ENCODE measurements at places on chromosomes 7 and 10. TPM values are rescaled to one million over a fixed set of nuclear protein-coding genes. Genes with fewer than 3 reads are reported as not detected.

GRCh38 chr7:106459397-106460072 is 174.8 kb upstream of the NAMPT start:
- no peak for DNase-seq

Gene PRLHR
- not detected for total RNA-seq

GRCh38 chr7:44105832-44106231 is 1.7 kb downstream of the AEBP1 start:
- no peak for DNase-seq

Gene CRYGN
- total RNA-seq, result not detected

DNA sequence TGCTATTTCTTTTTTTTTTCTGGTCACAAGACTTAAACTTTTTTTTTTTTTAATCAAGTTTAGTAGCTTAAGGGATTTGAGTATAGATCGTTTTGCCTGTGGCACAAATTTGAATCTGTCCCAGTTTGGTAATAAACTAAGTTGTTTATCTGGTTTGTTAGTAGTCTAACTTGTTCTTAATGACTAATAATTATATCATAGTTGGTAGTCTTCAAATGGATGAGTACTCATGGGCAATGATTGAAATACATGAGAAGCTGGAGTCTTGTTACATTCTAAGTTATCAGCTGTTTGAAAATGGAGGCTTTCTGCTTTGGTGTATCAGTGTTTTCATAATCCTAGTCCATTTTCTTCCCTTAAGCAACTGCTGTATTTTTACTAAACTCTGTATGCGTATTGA is 12.3 kb downstream of the BTAF1 start:
- no peak for DNase-seq

DNA sequence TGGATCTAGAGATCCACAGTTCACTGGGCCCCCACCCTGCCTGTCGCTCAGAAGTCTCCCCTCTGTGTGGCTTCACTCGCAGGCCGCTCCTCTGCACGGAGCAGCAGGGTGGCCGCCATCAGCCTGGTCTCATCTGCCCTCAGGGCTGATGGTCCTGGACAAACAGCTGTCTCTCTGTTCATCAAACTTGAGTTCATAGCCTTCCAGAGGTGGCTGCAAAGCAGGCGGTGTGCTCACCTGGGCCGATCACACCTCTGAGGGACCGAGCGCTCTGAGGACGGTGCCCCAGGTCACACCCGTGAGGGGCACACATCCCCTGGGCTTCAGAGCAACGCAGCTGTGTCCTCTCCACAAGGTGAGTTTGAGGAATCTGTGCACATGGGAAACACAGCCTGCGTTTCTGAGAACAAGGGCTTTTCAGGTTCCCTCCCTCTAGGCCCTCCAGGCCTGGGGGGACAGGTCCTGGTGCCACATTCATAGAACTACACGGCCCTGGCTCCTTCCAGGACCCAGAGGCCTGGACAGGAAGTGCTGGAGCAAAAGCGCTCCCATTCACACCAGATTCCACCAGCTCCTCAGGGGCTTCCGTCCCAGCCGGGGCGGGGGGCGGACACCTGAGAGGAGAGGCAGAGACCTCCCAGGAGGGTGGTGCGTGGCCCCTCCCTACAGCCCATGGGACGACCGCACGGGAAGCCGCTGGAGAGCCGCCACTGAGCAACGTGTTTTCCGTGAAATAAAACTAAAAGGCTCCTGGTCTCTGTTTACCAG is 31.2 kb upstream of the FAM20C start:
- DNase-seq, result no peak

Gene CYP2E1
- total RNA-seq, result 0.99 TPM

DNA sequence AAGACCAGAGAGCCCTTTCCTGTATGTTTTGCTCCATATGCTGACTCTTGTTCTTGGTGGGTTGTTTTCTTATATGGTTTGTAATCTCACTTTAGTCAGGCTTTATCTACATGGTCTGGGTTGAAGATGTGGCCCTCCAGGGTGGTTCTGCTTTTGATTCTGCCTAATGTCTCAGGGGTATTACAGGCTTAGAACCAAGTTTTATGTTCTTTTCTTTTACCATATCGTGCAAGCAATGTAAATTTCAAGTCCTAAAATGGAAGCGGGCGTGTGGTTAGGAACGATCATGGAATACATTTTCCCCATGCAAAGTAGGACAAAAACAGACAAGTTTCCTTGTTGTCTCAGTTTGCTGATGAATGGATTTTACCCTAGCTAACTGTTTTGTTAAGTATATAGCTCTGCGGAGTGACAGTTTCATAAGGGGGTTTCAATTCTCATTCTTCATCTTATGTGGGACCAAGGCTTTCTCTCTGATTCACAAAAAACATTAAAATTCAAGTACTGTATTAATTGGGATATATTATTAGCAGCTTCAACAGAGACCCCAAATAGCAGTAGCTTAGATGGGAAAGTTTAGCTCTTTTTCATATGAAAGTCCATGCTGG is 58.7 kb downstream of the MTURN start:
- no peak for DNase-seq

Gene TFR2
- 19.1 TPM for total RNA-seq

DNA sequence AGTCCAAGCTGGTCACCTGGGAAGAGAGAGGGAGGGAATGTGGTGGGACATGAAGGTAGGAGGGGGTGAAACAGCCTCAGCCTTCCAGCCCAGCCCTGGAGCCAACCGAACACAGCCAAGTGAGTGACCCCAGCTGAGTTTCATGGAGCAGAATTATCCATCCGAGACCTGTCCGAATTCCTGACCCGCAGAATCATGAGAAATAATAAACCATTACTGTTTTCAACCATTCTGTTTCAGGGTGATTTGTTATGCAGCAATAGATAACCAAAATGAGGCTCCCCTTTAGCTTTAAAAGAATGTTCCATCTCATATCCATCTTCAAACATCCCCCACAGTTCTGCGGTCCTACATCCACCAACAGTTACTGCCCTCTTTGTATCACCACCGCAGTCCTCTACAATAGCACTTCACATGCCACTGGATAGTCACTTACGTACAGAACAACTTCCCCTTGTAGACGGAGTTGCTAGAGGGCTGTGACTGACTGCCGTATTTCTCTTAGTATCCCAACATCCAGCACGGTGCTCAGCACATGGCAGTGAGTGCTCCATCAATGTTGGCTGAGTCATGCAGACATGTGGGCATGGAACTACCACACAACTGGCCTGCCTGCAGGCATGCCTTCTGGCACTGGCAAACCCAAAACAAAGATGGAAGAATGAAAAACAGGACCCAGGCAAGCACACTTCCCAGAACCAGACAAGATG is 18.5 kb downstream of the KIAA1549 start:
- DNase-seq, result no peak

GRCh38 chr10:32981760-32982159 is 23.7 kb upstream of the ITGB1 start:
- DNase-seq, result no peak

DNA sequence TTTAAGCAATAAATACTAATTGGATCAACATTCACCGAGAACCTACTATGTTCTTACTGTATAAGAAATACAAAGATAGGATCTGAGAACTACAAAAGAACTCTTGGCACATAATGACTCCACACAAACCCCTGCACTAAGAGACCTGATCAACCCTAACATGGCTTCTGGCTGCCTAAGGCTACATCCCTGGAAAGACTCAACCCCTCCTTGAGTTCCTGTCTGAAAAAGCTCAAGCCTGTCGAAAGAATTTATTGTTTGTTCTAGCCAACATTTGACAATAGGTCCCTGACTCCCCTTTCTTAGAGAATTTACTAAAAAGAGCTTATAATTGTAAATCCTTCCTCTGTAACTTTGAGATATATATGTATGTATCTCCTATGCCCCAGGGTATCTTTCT is 125.3 kb upstream of the SGCE start:
- no peak for DNase-seq

DNA sequence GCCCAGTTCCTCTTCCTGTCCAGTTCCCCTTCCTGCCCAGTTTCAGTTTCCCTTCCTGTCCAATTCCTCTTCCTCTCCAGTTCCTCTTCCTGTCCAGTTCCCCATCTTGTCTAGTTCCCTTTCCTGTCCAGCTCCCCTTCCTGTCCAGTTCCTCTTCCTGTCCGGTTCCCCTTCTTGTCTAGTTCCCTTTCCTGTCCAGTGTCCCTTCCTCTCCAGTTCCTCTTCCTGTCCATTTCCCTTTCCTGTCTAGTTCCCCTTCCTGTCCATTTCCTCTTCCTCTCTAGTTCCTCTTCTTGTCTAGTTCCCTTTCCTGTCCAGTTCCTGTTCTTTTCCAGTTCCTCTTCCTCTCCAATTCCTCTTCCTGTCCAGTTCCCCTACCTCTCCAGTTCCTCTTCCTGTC is 68.1 kb upstream of the ADCY1 start:
- DNase-seq, result no peak
